Fibroblast of skin of left quadriceps (primary cell): ENCODE measurements at places on chromosomes 3 and 15.

GRCh38 chr3:20572473-20572872, 386.5 kb upstream of the SGO1 start:
- no peak for DNase-seq

- DNase-seq = no peak
Observed at GRCh38 chr3:147222291-147222690, 184.1 kb downstream of the ZIC4 start.

DNA sequence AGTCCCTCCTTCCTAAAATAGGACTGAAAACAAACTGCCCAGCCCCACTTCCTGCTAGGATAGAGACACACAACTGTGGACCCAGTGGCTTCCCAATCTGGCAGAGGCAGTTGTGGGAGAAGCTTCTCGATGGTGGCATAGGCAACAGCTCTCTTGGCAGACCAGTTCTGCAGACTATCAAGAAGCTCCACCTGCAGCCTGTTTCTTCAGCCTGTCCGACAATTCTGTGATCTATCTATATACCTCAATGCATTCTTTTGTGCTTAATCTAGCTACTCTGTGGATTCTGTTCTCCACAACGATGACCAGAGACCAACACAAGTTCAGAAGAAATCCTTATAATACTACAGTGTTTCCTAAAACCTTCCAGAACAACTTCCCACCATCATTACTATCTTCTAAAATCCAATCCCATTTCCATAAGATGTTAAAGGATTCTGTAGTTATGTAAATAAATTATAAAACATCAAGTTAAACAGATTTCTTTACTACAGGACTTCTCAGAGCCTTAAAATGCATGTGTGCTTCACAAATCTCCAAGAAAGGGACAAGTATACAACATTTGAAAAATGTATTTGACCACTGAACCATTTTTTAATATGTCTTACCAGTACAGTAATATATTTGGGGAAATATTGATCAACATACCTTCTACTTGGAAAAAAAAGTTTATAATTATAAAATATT, 57.7 kb downstream of the IGF2BP2 start:
- DNase-seq = no peak

DNA sequence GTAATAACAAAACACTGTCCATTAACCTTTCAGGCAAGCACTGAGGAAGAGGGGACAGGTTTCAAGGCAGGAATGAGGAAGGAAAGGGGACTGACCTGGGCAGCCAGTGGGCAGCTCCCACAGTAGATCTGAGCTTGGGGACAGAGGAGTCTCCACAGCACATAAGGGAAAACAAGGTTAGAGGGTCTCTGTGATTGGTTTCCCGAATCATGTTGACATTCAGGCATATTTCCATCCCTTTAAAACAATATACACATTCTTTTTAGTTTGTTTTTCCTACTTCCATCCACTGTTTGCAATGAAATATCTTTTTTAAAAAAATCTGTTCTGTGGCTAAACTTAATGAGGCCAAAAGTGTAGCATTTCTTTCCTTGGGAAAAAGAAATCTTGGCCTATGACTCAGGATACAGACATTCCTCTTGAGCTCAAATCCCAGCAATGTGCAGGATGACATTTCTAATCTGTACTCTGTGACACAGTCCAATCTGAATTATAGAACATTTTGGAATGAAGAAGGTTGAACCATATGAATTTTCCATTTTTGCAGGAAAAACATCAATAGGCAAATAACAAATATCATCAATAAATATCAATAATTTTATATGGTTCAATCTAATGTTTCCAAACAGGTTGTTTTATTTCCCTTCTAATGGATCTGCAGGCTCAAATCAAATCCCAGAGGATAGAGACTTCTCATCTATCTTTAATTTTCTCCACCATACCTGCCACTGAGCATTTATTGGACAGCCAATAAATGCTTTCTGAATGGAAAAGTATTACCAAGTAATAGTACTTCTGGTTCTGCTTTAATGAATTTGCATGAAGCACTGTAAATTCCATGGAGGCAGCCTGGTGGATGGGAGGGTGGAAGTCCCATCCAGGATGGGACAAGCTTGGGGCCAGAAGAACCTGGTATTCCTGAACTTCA, 54.1 kb downstream of the ITGB5 start:
- peak; percentile 71 for DNase-seq

DNA sequence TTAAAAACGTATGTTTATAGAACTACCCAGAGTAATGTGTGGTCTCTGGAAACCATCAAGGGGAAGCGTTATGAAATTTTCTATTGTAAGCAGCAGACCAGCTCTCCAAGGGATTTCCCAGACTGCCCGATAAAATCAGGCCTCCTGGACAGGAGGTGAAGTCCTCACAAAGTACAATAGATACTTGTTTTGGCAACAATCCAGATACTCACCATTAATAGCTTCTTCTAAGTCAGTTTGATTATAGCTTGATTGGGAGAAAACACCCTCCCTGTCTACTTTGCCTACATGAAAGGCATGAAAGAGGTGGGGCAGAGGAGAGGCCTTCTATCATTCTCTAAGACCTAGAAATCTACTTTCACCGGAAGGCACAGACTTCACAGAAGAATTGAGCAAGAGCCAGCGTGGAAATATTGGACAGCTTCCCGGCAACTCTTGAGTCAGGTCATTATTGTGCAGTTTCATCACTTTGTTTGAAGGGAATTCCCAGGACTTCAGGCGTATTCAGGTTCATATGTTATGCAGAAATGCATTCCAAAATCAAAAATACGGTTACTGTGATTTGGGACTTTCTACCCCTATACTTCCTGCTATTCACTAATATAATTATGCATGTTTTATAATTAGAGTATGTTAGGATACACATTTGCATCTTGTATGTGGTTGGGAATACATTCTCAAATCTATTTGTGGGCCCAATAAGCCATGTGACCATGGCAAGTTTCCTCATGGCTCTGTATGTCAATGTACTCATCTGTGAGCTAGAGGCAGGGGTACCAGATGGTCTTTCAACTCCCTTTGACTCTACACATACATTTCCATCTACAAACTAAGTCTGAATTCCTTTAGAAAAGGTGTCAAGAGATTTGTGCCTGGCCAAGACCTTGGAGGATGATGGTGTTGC, 103.5 kb downstream of the CD47 start:
- peak; percentile 95 for DNase-seq

GRCh38 chr3:13263770-13264467, 156.2 kb downstream of the NUP210 start:
- no peak for DNase-seq

DNA sequence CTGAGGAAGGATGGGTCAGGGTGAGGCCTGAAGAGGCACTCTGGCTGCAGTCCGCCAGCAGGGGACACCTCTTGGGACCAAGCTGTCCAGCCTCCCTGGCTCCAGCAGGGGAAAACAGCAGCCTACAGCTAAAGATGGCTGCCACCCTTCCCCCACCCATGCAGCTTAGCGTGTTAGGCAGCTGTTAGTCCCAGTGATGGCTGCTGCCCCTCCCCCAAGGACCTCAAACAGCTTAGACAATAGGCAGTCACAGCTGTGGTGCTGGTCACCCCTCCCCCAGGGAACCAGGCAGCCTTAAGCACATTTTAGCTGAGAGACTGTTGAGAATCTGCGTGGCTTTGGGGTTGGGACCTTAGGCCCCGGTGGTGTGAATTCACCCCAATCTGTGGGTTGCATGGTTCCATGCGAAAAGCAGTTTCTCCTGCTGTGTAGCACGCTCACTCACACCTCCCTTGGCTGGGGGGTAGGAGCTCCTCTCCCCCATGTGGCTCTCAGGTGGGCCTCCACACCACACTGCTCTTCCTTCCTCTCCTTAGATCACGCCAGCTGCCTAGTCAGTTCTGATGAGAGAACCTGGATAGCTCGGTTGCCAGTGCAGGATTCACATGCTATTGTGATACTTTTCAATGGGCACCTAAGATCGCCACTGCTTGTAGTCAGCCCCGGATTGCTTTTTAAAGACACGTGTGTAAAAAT, 140.5 kb upstream of the CADPS start:
- DNase-seq = no peak

DNA sequence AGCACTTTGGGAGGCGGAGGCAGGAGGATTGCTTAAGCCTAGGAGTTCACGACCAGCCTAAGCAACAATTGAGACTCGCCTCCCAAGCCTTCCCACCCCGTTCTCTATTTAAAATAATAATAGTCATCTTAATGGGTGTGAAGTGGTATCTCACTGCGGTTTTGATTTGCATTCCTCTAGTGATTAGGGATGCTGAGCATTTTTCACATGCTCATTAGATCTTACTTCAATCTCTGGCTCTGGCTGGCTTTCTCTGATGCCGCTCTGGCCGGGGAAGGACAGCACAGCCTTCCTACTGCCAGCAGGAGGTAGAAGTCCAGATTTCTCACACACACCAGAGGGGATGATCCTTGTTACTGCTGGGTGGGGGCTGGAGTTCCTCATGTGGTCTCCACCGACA, 7.4 kb upstream of the EIF4A2 start:
- DNase-seq = no peak

- peak; percentile 86 for DNase-seq
Observed at GRCh38 chr3:141227752-141228151, 3.9 kb upstream of the PXYLP1 start.

GRCh38 chr15:84634228-84634837, 19.8 kb downstream of the WDR73 start:
- DNase-seq = no peak

DNA sequence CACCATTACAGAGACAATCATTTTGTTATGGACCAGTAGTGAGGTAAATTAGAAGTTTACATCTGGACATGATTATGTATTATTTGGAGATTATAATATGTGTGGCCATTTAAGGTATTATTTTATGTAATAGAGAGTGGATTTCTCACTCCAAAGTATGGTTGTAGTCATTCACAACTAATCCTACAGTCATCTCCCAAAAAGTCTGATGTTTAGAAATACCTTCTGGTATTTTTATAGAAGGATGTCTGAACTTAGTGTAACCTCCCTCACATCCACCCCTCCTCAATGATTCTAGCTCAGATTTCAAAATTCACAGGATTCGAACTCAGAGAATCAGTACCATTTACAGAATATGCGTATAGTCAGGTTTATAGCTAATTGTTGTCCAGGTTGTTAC, 346.6 kb upstream of the MEIS2 start:
- peak; percentile 12 for DNase-seq

DNA sequence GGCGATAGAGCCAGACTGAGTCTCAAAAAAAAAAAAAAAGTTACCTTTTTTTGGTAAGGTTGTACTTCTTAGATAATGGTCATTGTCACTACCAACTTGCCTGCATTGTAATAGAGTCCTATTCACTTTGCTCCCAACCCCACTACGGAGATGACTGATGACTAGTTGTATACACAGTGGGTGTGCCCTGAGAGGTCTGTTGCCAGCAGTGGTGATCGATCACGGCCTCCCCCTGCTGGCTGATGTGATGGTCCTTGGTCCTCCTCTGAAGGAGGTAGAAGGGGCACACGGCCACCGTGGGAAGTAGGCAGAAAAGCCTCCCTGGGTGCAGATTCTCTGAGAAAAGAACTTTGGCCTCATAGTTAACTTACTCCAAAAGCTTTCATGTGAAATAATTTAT, 10.7 kb downstream of the GCNT3 start:
- no peak for DNase-seq

GRCh38 chr3:99413504-99413903, 224.9 kb upstream of the COL8A1 start:
- peak; percentile 58 for DNase-seq

DNA sequence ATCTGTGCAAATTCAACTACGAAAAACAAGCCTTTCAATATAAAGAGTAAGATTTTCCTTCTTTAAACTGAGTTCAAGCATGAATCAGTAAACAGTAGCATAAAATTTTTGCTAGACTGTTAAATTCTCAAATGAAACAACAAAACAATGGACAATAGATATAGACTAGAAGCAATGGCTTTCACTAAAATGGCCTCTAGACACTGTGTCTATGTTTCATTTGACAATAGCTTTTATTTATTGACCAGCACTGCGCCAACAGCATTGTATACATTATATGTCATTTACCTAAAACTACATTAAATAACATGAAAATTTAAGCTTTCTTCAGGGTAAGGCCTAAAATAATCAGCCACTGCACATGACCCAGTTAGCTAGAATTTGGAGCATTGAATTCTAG, 148.5 kb downstream of the DUT start:
- no peak for DNase-seq

- DNase-seq = no peak
Observed at GRCh38 chr3:52277972-52278509, 408 bp downstream of the WDR82 start.

GRCh38 chr3:18086078-18086477, 339.1 kb downstream of the SATB1 start:
- no peak for DNase-seq

DNA sequence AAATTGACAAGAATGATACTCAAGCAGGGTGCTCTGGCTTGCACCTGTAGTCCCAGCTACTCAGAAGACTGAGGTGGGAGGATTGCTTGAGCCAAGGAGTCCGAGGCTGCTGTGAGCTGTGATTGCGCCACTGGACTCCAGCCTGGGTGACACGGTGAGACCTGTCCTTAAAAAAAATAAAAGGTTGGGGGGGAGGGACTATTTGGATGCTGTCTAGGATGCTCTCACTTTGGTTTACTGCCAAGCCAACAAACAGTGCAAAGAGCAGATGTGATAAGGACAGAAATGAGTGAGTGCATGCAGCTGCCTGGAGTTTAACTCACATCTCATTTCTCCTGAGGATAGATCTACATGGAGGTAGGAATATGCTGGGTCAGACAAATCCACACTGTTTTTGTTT, 130.0 kb downstream of the FRMD4B start:
- DNase-seq = no peak

DNA sequence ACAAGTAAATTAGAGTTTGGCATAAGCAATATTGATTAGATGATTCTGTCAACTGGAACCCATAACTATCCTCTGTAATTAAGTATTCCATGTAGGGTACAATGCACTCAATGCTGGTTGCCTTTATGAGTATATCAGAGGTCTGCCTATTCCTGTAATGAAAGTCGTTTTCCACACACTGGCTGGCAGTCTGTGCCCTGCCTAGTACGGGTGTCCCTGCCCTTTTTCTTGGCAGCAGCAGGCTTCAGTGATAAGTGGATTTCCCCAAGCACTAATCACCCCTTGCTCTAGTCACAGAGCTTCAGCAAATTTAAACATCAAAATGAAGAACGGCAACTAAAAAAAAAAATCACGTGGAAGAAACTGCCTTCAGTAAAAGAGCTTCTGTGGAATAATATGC, 294.8 kb upstream of the STT3B start:
- no peak for DNase-seq

GRCh38 chr3:53420831-53421230, 73.5 kb upstream of the DCP1A start:
- DNase-seq = no peak

- DNase-seq = peak; percentile 37
Observed at GRCh38 chr15:63858881-63859280, 25.1 kb upstream of the HERC1 start.

- no peak for DNase-seq
Observed at GRCh38 chr3:77052733-77053670, 13.1 kb downstream of the ROBO2 start.

- no peak for DNase-seq
Observed at GRCh38 chr3:133941415-133941821, 45.7 kb upstream of the RAB6B start.

DNA sequence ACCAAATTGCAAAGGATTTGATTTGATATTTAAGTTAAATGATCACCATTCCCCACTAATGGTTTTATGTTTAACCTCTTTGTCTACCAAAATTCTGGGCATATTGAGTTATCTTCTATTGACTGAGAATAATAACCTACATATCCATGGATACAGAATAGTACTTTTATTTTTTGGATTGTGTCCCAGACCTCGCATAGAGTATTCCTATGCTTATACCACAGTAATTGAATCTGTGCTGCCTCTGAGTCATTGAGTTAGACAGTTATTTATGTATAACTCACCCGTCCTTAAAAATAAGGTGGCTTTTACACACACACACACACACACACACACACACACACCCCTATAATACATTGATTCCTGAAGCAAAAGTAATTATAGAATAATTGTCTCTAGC, 690.1 kb upstream of the BCHE start:
- DNase-seq = peak; percentile 64
